Upper lobe of left lung (tissue), 6 donors: ENCODE measurements at places on chromosomes 3 and 15. TPM values are rescaled to one million over a fixed set of nuclear protein-coding genes. Genes with fewer than 3 reads are reported as not detected.
A peak's percentile ranks its signal among the peaks of the same experiment; 100 is the strongest.

PLA1A gene
- 27.8 TPM for total RNA-seq

GP5 gene
- not detected for total RNA-seq

DNA sequence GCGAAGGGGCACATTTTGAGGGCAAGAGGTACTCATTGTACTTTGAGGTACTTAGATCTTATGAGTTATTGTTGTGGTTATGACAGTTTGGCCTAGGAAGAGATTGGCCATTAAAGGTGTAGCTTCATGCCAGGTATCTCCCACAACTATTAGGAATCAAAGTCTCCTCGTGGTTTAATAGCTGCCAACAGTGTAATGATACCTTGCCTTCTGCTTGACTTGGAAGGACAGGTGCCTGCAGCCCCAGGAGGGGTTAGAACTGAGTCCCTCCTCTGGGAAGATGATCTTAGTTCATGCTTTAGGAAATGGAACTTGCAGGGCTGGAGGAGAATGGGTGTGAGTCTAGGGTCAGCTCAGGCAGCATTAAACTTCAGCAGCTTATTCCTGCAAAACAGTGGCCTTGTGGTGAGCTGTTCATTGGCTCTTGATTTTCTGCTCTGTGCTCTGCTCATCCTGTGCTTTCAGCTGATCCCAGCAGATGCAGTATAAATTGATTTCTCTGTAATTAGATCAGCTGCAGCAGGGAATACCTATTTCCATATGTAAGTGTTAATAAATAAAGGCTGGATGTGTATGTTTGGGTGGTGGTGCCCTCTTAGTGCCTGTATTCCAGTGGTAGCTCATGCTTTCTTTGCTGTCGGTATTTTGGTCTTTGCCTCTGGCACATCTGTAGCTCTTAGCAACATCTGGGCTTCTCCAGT is 40.5 kb downstream of the ZNF609 start:
- DNase-seq, result no peak

- no peak for DNase-seq
Observed at GRCh38 chr3:56314842-56315241, 153.4 kb downstream of the ERC2 start.

DNA sequence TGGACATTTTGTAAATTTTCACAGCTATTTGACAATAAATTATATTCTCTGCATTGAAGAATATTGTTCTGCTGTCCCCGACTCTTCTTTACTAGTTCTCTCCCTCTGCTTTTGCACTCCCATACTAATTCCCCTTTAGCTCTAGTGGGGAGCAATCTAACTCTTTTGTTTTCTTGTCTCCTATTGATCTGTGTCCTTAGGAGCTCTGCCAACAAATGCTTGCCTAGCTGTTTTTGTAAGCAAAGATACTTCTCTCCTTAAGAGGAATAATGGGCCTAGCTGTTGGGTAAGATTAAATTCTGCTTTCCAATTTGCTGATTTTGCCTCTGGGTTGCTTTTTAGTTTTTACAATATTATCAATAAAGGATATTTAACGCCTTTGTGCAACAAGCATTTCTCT is 17.7 kb downstream of the ADAMTSL3 start:
- no peak for DNase-seq

DNA sequence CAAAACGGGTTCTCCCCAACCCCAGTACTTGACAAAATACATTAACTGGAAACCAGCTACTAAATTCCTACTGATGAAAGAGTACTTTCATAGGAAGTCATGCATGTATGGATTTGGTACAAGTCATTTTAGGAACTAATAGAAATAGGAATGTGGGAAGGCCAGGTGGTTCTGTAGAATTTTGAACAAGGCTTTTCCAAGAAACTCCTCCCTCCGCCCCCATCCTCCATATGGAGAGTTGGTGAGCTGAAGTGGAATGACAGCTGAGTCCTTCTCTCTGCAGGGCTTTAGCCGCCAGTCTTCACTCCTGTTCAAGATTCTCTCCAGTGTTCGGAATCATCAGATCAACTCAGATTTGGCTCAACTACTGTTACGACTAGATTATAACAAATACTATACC is 33.2 kb downstream of the TUBGCP4 start:
- no peak for DNase-seq

- DNase-seq, result peak; percentile 74
Observed at GRCh38 chr3:9916734-9917680, at the start of gene IL17RC. Gene IL17RC, plus strand, starts transcription at chr3:9917098. Its CDS starts 218 bp downstream, at chr3:9917316.

ROPN1 gene
- not detected for total RNA-seq

SCG5 gene
- 0.97 TPM for total RNA-seq

DNA sequence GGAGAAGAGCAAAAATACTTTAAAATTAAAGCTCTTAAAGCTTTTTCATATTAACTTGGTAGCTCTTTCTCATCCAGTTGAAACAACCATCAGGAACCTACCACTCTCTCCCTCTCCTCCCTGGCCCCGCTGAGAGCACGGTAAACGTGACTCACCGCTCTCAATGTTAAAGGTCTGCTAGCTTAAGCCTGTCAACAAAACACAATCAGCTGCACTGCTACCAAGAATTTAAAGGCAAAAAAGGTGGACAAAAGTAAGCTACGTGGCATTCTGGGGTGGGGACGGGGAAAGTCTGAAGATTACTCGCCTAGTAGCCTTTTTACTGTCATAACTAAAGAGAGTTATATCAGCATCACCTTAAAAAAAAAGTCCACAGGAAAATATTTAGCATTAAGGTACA is 8.4 kb upstream of the GP5 start:
- no peak for DNase-seq

DNA sequence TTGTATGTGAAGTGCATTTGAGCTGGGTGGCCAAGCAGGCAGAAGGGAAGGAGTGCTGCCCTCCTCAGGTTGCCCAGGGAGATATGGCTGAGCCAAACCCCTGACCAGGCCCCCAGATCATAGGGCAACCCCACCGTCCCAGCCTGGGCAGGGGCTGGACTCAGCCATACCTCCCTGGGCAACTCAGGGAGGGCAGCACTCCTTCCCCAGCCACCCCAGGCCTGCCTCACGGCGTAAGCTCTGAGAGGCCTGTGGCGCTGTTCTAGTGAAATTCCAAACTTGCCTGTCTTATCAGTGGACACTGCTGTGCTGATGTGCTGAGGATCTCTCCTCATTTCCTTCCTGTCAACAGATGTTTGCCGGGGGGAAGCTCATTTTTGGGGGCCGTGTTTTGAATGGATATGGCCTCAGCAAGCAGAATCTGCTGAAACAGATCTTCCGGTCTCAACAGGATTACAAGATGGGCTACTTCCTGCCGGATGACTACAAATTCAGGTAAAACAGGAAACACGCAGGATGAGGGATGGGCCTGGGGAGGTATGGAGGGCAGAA is 57.6 kb upstream of the FGD5 start:
- no peak for DNase-seq

DNA sequence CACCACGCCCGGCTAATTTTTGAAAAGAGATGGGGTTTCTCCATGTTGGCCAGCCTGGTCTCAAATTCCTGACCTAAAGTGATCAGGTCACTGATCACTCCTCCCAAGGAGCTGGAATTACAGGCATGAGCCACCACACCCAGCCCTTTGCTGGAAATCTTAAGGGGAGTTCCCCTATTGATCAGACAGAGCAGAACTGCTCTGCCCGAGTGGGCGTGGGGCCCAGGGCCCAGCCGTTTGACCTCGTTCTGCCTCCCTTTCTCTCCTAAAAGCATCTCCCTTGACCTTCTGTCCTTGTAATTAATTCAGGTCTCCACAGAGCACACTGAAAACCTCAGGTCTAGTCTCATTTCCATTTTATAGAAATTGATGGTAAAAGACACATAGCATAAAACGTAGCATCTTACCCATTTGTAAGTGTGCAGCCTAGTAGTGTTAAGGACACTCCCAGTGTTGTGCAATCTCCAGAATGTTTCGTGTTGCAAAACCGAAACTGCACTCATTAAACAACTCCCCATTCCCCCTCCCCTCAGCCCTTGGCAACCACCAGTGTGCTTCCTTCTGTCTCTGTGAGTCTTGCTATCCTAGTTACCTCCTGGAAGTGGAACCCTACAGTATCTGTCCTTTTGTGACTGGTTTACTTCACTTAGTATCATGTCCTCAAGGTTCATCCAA is 89.3 kb downstream of the SLCO3A1 start:
- peak; percentile 93 for DNase-seq

GRK7 gene
- not detected for total RNA-seq

PLCH1 gene
- 14.5 TPM for total RNA-seq

SATB1 gene
- 35.4 TPM for total RNA-seq

GRCh38 chr3:188026191-188026968 is 127.6 kb upstream of the LPP start:
- DNase-seq, result no peak

DNA sequence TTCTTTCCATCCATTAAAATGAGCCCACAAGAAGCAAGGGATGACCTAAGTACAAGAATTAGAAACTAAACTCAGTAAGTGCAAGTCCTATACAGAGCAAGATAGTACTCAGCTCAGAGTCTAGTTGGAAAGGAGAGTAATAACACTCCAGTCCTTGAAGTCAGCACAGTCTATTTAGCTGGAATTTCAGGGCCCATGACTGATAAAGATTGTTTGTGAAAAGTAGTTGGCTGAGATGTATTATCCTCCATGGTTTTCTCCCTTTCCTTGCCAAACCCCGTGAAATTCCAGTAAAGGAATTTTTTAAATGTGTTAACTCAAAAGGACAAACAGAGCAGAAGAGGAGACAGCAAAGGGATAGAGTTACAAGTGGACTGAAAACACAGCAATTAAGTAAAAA is 127.2 kb upstream of the STT3B start:
- no peak for DNase-seq

CTXN2 gene
- total RNA-seq, result not detected

IMPG2 gene
- total RNA-seq, result 0.24 TPM

CAMK2N2 gene
- total RNA-seq, result not detected

GRCh38 chr3:62708638-62709373 is 166.4 kb downstream of the CADPS start:
- DNase-seq, result no peak

DNA sequence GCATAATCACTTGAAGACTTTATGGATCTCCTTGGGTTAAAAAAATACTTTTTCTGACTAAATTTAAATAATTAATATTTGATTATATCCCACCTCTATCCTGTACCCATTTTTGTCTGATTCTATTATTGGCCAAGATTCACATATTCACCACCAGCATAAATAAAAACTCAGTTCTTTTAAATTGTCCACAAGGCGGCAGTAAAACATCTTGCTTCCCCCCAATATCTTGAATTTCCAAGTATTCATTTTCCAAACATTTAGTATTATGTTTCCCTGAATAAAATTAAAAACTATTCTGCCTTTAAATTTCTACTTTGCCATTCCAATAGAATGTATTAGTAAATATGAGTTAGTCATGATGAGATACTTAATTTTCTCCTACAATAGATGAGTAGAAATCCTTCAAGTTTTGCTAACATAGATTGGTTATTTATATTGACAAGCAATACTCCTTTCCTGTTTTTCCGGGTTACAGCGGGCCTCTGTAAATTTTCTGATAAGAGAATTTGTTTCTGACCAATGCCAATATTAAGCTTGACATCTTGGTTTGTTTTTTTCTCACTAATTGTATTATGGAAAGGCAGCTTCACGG is 218.7 kb upstream of the MDFIC2 start:
- DNase-seq, result no peak

DNA sequence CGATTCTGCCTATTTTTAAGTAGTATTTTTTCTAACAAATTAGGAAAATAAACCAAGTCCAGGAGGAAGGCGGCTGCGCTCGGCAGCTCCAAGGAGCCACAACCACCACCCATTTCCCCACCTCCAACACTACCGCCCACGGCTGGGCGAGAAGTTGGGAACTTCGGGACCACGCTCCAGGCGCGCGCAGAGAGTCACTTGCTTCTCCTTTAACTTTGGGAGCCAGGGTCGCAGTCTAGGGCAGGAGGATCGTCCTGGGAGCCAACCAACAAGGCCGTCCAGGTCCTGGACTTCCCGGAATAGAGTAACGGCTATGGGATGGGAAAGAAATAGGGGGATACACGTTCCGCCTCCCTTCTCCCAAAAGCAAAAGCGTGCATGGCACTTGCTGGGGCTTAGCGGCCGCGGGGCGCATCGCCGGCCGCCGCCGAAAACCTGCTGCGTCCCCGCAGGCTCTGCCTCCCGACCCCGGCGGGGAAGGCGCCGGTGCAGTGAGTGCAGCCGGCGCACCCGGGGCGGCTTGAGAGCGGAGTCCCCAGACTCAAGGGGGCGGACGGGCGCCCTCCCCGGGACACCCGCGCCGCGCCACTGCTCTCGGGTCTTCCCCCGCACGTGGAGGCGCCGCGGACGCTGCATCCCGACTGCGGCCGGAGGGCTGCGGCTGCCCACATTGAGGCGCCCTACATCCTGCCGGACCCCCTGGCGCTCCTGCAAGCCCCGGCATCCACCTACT is 699 bp downstream of the MEGF11 start:
- DNase-seq, result no peak

C3orf85 gene
- total RNA-seq, result not detected

ADIPOQ gene
- 0.20 TPM for total RNA-seq

RTP4 gene
- 7.3 TPM for total RNA-seq

- DNase-seq, result no peak
Observed at GRCh38 chr15:65373163-65373651, 4.6 kb downstream of the IGDCC3 start.
